EH (cell line): ENCODE measurements at places on chromosomes 16 and 17.

DNA sequence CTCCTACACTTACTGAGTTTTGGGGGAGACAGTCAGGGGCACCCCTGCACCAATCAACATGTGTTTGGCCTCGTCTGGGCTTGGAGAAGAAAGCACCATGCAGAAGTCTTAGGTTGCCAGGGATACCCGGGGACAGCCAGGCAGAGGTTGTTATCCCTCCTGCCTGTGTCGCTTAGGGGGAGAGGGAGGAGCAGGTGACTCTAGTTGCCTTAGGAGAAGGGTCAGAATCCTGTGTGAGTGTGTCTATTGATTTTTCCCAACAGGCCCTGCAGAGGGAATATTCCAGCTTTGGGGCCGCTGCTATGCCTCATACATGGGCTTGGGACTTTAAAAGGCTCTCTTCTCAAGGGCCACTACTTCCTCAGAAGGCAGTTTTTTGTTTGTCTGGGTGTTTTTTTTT is 89.1 kb downstream of the RGS9 start:
- DNase-seq: no peak

- no peak for DNase-seq
Observed at GRCh38 chr16:75310541-75310940, 59.1 kb upstream of the BCAR1 start.

DNA sequence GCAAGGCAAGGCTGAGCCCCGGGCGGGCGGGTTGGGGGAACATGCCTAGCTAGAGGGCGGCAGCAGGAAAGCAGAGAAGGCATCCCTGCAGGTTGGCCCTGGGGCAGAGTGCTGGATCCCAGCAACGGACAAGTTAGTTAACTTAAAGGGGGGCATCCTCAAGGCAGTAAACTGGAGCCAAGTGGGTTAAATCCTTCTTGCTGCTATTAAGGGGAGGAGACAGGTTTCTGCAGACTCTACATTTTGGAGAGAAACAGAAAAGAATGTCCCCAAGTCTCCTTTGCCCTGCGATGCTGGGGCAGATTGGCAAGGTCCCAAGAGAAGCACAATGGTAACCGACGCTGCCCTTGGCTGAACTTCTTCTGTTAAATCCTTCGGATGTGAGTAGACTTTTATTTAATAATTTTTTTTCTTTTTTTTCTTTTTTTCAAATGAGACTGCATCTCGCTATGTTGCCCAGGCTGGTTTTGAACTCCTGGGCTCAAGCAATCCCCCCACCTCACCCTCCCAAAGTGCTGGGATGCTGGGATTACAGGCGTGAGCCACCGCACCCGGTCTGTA is 14.0 kb downstream of the ATP5PD start:
- DNase-seq: peak; percentile 48

DNA sequence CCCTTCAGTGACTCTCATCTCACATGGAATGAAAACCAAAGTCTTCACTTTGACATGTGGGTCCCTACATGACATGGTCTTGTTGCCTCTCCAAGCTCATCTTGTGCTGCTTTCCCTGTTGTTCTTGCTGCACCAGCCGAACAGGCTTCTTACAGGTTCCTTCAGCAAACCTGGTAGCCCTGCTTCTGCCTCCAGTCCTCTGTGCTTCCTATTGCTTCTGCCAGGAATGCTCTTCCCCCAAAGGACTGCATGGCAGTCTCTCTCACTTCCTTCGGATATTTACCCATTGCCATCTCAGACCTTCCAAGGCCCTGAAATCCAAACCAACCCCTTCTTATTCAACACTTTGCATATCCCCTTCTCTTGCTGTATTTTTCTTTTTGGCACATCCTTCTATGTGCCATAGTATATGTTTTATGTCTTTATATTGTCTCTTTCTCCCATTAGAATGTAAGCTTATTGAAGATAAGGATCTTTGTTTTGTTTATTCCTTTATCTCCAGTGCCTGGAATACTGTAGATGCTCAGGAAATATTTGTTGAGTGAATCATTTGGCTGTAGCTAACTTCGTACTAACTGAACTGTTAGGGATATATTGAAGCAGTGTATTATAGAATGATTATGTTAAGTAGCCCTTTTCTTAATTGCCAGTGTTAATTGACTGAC is 57.9 kb upstream of the SLC12A3 start:
- peak; percentile 88 for DNase-seq

- no peak for DNase-seq
Observed at GRCh38 chr17:73103641-73104335, 11.3 kb upstream of the SLC39A11 start.

DNA sequence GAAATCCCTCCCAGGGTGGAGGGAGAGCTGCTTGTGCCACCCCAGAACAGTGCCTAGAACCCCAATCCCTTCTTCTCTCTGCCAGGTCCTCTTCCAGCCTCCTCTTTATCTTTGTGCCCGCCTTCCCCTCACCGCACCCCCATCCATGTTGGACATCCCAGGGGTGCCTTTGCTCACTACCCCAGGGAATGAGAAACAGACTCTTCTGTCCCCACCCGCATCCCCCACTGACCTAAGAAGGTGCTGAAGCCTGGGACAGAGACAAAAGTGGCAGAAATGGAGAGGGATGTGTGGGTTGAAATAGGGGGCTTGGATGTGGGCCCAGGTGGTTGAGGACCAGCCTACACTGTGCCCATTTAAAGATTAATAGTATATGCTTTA is 17.0 kb downstream of the ALOX15B start:
- no peak for DNase-seq

GRCh38 chr16:75019007-75019406 is 20.2 kb downstream of the ZNRF1 start:
- peak; percentile 50 for DNase-seq

GRCh38 chr16:70734522-70735095 is 48.8 kb upstream of the MTSS2 start:
- DNase-seq: no peak
